ENCODE measurements at places on chromosomes 7 and 10.

DNA sequence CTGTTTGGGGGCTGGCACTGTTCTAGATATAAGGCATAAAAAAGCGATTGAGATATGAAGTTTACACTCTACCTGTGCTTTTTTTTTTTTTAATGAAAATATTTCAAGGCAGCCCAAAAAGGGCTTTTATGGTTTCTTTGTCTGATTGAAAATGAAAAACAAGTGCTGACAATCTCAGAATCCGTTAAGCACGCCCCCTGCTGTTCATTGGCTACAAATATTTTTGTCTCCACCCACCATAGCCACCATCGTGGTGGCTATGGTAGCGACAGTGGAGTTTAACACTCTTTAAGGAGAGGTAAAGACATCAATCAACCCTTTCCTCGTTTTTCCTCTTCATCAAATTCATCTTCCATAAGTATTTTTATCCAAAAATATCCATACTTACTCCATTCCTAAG lies 94.2 kb downstream of the CD36 start:
- no peak for DNase-seq

DNA sequence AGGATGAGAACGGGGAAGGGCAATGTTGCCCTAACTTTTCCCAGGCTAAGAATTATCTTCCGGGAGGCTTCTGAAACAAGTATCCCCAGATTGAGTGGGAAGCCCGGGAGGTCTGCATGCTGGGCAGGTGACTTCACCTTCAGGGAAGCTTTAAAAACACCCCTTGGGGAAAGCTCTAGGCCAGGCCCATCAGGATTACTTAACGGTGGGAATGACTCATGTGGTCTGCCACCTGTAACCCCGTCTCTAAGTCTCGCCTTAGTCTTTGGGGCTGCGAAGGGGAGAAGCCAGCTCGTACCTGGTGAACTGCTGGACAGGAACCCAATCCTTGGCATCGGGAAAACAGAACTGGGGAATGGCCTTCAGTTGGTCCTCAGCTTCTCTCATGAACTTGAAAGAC lies 80.1 kb upstream of the MKRN1 start:
- DNase-seq: no peak

DNA sequence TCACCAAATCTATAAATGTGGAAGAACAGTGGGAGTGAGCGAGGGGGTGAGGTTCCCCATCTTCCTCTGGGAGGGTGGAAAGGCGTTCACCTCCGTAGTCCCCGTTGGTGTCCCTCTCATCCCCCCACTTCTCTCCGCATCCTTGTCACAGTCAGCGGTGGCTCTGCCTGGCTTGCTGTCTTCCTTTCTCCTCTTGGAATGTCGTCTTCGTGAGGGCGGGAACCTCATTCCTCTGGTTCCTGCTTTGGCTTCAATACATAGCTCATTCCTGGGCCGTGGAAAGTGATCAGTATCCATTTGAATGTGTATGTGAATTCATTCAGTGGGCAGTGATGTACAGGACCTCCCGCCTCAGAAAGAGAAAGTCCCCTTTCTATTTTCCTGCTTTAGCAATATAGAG lies 289.4 kb downstream of the CAMK1D start:
- DNase-seq: no peak

- no peak for DNase-seq
These were observed 255.5 kb upstream of the C7orf33 start for GRCh38 chr7:148334959-148335577.

GRCh38 chr7:78642751-78643150 lies 810.7 kb downstream of the MAGI2 start:
- DNase-seq: no peak

DNA sequence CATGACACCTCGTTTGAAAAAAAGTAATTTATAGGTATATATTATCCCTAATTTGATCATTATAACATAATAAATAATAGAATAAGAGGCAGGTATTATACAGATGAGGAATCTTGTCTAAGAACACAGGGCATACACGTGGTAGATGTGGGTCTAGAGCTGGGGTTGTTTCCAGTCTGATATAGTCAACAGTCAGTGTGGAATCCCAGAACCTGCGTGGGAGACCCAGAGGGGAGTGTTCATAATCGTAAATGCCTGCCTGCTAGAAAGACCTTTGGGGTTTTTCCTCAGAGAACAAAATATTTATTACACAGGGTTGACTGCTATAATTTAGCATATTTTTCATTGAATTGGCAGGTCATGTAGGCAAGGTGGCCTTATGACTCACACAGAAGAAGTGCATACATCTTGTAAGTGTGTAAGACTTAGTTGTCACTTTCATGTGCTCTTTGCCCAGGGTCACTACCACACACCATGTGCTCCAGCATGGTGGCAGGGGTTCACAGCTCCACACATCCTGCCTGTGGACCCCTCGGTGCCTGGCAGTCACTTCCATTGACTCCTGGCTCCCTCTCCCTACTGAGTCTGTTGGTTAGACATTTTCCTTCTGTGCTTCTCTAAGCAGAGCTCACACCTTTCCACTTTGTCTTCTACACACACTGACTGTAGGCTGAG lies 94.9 kb upstream of the IKZF1 start:
- peak; percentile 66 for DNase-seq

DNA sequence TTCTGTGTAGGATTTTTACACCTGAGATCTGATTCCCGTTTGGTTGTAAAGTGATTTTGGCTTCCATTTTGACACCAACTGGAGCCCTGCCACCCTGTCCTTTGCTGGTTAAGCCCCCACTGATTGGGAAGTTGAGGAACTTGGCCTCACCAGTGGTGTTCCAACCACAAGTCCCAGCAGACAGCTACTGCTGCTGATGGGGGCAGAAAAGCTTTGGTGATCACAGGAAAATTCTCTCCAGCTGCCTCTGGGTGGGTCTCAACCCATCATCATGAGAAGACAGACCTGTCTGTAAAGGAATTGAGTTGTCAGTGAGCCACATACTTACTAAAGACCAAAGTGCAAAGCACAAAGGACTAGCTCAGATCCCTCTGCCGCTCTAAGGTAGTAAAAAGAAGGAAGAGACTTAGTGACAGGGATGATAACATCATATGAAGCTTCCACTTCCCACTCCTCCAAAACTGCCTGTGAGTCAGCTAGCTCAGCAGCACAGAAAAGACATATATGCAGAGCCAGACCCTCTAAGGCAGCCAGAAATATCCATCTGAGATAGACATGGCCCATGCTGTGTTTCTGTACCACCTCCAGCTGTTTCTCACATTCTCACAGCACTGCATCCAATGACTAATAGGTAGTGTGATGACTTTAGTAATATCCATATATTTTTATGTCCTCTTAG lies 22.4 kb upstream of the LRRC17 start:
- no peak for DNase-seq

- no peak for DNase-seq
These were observed 71.7 kb downstream of the MTURN start for GRCh38 chr7:30206491-30206890.

GRCh38 chr7:80640846-80641245 lies 2.4 kb downstream of the CD36 start:
- DNase-seq: no peak

DNA sequence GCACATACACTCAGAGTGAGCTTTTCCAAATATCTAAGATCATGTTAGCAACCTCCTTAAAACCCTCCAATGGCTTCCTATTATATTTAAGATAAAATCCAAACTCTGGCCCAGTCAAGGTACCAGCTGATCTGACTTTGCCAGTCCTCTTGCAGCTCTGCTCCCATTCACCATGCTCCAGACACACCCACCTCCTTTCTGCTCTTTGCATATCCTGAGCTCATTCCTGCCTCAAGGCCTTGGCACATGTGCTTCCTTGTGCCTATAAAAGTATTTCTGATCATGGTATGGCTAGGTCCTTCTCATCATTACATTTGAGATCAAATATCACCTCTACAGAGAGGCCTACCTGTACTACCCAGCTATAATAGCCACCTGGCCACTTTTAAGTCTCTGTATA lies 27.5 kb downstream of the XPNPEP1 start:
- DNase-seq: no peak

GRCh38 chr10:103241262-103242011 lies 4.2 kb upstream of the RPEL1 start:
- no peak for DNase-seq

GRCh38 chr10:127702271-127702670 lies 34.7 kb upstream of the FOXI2 start:
- DNase-seq: no peak

DNA sequence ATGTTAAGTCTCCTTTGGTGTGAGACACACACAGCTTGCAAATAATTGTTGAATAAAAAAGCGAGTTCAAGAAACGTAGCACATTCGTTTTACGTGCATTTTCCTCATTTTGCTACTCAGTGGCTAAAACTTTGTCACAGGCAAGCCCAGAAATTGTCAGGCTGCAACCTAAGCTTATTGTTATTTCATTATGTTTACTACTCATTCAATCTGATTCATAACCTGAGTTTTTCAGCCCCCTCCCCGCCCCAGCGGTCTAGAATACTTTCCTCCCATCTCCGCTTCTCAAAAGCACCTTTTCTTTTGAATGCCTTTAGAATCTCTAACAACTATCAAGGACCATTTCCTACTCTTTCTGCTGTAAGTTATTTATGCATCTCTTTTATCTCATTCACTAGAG lies 1.1 kb downstream of the FAM133B start:
- DNase-seq: peak; percentile 40

GRCh38 chr10:132192991-132193665 lies 6.4 kb downstream of the DPYSL4 start:
- no peak for DNase-seq

- DNase-seq: no peak
These were observed 683.2 kb upstream of the LRRN3 start for GRCh38 chr7:110407706-110408105.

DNA sequence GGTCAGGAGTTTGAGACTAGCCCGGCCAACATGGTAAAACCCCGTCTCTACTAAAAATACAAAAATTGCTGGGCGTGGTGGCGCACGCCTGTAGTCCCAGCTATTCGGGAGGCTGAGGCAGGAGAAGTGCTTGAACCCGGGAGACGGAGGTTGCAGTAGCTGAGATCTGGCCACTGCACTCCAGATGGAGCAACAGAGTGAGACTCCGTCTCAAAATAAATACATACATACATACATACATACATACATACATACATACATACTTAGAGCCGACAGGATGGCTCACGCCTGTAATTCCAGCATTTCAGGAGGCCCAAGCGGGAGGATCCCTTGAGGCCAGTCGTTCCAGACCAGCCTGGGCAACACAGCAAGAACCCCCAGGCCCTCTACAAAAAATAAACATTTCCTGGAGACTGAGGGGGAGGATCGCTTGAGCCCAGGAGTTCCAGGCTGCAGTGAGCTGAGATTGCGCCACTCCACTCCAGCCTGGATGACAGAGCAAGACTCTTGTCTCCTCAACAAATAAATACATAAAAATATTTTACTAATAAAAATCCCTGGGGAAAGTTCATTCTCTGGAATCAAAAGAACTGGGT lies 90.9 kb upstream of the TNRC18 start:
- no peak for DNase-seq

DNA sequence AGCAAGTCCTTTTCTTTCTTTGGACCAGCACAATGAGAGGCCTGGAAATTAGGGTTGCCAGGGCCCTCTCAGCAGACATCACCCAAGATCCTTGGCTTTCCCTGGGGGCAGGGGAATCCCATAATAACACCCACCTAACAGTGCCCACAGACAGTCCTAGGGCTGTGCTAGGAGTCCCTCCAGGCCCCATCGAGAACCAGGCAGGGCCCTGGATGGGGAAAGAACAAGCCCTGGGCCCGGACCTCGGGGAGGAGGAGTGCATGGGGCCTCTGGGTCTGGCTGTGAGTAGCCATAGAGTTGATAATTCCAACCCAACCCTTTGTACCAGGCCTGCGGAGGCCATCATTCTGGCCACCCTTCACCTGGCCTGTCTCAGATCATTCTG lies 201.2 kb upstream of the ZMIZ1 start:
- DNase-seq: no peak

GRCh38 chr7:69597278-69598076 lies 798 bp upstream of the AUTS2 start:
- DNase-seq: peak; percentile 2

GRCh38 chr10:133357285-133358161 lies at the start of gene FUOM:
Gene FUOM, minus strand, starts transcription at chr10:133358019. Its CDS starts 12 bp downstream, at chr10:133358007.
- DNase-seq: peak; percentile 75

DNA sequence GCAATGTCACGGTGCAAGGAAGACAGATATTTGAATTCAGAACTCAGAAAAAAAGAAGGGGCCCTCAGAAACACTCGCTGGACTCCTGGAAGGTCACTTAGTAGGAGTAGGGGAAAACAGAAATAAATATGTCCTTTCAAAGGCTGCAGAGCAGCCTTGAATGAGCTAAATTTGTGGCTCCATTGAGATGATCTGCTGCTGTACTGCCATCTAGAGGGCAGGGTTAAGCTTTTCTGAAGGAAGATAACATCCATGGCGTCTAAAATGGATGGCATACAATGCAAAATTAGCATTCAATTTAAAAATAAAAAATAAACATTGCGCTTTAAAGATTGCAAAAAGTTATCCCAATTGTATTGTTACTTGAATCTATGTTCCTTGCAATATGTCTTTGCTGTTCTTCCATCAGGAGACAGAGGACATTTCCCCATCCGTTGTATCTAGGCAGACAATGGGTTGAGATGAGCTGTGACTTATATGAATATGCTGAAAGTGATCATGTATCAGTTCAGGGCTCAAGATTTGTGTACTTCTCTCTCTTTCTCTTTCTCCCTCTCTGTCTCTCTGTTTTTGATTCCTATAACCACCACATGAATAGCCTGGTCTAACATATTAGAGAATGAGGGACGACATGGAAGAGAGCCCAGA lies 642.2 kb downstream of the SH2D4B start:
- DNase-seq: no peak

GRCh38 chr7:103106005-103106702 lies 31.2 kb downstream of the ARMC10 start:
- no peak for DNase-seq

DNA sequence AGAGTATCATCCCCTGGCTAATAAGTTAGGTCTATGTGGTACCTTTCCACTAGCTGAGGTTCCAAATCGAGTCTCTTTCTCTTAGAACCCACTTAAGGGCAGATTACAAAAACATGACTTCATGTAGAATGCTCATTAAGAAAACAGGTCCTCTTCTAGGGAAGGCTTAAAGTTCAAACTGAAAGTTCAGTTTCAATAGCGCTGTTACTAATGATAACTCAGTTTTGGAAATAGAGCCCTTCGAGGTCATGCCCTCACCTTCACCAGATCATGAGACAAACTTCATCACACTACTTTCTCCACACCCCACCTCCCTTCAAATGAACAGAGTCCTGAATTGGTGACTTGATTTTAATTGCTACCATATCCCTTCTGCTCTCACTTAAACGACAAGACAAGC lies 26.2 kb downstream of the HGF start:
- DNase-seq: no peak

GRCh38 chr7:148535217-148535616 lies 55.3 kb upstream of the C7orf33 start:
- DNase-seq: peak; percentile 36

- DNase-seq: no peak
These were observed 10.5 kb upstream of the ENTPD1 start for GRCh38 chr10:95745501-95745900.

- DNase-seq: no peak
These were observed 9.7 kb downstream of the CREM start for GRCh38 chr10:35136263-35136815.

DNA sequence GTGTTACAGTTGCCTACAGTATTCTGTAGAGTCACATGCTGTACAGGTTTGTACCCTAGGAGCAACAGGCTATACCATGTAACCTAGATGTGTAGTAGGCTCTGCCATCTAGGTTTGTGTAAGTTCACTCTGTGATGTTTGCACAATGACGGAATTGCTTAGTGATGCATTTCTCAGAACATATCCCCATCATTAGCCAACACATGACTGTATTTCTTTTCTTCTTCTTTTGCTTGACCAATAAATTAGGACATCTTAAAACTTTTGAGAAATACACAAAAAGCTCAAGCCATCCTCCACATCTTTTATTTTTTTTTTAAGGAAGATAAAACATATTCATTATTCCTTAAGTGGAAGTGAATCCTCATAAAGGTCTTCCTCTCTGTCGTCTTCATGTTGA lies 5.4 kb upstream of the PFKFB3 start:
- DNase-seq: no peak

Measured in activated CD4-positive, alpha-beta T cell treated with anti-CD3 and anti-CD28 coated beads, Interleukin-2, amount 50 U/mL, for 48 hours (primary cell).